ENCODE measurements at places on chromosomes 2 and 18. TPM values are rescaled to one million over a fixed set of nuclear protein-coding genes. Genes with fewer than 3 reads are reported as not detected.

ARMC9 gene
- total RNA-seq: 128 TPM

NT5DC4 gene
- not detected for total RNA-seq

IL36RN gene
- total RNA-seq: not detected

TMEM37 gene
- 2.8 TPM for total RNA-seq

IL1F10 gene
- not detected for total RNA-seq

AP1S3 gene
- total RNA-seq: 0.40 TPM

SALL3 gene
- not detected for total RNA-seq

AGXT gene
- total RNA-seq: not detected

CRYBA2 gene
- not detected for total RNA-seq

ICA1L gene
- total RNA-seq: 9.6 TPM

HADHB gene
- total RNA-seq: 163 TPM

RIF1 gene
- total RNA-seq: 31.0 TPM

CFC1 gene
- not detected for total RNA-seq

USP34 gene
- total RNA-seq: 127 TPM

NDC80 gene
- 0.57 TPM for total RNA-seq

DSG2 gene
- 3.6 TPM for total RNA-seq

TANK gene
- total RNA-seq: 76.1 TPM

GRCh38 chr2:42925742-42926433, 133.5 kb upstream of the HAAO start:
- no peak for DNase-seq

- no peak for DNase-seq
Measured at GRCh38 chr18:78138983-78139496, 840.6 kb upstream of the SALL3 start.

- peak; percentile 60 for DNase-seq
Measured at GRCh38 chr2:217365656-217366055, 505.8 kb upstream of the TNP1 start.

- DNase-seq: no peak
Measured at GRCh38 chr2:215697003-215697402, 261.1 kb upstream of the FN1 start.

- DNase-seq: no peak
Measured at GRCh38 chr2:218871345-218872302, 9.0 kb upstream of the WNT10A start.

DNA sequence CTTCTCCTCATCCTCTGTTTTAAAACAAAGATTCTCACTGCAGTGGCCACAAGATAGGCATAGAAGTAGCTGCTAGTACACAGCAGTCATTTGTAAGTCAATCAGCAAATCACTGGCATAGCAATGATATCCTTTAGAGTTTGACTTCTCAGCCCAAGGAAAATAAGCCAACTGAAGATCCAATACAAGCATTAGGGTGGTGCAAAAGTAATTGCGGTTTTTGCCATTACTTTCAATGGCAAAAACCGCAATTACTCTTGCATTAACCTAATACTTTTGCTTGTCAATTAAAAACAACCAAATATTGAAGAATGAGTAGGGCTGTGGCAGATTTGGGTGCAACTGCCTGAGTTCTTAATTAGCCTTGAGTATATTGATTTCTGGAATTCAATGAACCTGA, 2.8 kb downstream of the G6PC2 start:
- DNase-seq: no peak

DNA sequence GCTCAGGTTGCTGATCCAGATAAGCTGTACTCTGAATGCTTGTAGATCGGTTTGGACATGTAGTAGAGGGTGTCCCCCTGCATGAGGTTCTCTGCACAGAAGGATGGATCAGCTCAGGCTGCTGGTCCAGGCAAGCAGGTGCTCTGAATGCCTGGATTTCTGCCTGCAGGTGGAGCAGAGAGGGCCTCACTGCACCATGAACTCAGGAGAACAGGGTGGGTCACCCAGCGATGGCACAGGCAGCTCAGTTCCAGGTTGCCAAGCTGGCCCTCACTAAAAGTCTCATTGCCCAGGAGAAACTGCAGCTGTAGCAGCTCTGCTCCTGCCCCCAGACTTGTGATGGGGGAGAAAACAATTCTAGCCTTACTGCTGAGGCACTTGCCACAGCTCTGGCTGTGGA, 491.8 kb downstream of the XIRP2 start:
- no peak for DNase-seq

- DNase-seq: no peak
Measured at GRCh38 chr2:190327867-190328572, 8.4 kb upstream of the HIBCH start.

DNA sequence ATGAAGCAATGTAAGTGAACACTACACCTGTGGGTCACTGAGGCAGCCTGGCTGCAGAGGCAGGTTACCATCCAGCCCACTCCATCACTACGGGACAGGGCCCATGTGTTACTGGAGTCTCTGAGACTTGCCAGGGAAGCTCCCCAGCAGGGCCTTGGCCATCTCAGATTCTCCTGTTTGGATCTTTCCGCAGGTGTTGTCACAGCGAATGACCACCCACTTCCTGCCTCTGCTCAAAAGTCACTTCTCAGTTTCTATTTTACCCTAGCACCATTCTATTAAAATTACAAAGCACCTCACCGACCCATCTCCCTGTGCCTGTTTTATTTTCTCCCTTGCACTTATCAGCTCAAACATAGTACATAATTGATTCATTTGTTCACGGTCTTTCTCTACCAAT, 34.5 kb upstream of the L3MBTL4 start:
- DNase-seq: no peak

- no peak for DNase-seq
Measured at GRCh38 chr2:132627536-132627935, 42.5 kb downstream of the LYPD1 start.

- no peak for DNase-seq
Measured at GRCh38 chr2:74259733-74260132, 61.3 kb downstream of the MTHFD2 start.

DNA sequence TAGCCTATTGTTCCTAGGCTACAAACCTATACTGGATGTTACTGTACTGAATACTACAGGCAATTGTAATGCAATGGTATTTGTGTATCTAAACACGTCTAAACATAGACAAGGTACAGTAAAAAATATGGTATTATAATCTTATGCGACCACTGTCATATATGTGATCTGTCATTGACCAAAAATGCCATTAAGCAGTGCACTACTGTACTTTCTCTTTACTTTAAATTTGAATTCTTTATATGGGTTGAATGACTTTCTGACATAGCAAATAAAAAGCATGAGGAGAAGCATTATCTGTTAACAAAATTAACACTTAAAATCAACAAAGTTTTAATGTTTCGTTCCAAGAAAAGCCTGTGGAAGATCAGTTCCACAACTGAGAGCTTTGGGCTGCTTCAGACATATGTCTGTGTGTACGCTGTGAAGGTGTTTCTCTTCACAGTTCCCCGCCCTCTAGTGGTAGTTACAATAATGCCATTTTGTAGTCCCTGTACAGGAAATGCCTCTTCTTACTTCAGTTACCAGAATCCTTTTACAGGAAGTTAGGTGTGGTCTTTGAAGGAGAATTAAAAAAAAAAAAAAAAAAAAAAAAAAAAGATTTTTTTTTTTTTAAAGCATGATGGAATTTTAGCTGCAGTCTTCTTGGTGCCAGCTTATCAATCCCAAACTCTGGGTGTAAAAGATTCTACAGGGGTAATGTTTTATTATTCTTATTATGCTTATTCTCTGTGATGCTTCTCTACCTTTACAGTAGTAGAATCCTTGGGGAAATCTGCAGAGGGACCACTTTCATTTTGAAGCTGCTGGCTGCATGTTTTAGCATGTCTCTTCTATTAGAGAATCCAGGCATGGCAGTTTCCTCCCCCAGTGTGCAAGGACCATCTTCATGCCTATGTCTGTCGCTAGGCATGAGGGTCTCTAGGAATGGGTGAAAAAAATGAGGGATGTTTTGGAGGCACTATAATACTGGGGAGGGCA, 54.5 kb downstream of the SCN2A start:
- no peak for DNase-seq

DNA sequence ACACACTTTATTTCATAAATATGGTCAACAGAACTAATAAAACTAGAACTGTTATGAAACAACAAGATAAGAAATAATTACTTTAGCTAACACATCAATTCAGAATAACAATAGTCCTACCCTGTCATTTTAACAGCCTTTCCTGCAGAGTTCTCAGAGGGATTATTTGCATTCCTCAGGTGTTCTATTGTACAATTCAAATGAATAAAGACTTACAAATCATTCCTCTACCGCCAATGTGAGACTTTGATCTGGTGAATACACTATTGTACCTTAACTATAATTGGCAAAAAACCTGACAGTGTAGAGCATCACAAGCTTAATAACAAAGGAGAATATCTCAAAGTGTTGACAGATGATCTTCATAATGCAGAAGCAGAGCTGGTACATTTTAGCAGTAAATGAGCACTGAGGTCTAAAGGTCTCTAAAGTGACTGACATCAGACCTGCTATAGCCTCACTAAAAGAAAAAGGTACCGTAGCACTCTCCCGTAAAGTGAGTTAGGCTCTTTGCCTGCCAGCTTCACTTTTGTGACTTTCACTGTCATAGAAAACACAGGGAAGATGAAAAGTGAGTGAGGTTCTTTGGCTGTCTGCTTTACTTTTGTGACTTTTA, 118.8 kb upstream of the SP3 start:
- DNase-seq: no peak

- DNase-seq: no peak
Measured at GRCh38 chr2:195861821-195862220, 204.8 kb downstream of the SLC39A10 start.

DNA sequence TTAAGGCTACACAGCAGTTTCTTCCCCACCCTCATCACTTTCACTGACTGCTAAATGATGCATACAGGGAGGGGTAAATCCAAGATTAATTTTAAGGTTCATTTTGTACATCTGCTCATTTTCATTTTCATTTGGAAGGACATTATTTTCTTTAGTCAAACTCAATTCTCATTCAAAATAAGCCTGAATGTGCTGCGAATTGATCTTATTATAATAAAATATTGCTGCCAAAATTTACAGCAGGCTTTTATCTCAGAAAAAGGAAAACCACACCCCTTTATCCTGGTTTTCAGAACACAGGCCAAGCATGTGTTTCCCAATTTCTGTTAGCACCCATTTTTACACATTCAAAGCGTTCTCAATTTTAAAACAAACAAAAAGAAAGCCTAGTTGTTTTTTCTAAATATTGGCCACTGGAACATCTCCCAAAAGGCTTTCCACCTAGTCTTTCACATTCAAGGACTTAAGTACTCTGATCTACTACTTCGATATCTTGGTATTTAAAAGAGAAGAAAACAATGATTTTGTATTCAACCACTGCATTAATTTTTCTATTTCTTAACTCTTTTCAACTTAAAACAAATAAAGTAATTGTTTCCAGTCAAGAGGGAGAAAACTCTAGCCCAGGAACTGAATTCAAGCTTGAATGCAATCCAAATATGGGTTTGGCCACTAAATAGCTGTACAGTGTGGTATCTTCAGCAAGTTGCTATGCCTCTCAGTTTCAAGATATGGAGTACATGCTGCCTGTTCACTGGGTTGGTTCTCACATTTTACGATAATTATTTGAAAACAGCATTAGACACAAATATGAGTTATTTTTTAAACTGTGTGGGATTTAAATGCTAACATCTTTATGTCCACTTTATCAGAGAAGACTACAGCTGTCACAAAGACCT, 52.5 kb downstream of the CDH2 start:
- no peak for DNase-seq

DNA sequence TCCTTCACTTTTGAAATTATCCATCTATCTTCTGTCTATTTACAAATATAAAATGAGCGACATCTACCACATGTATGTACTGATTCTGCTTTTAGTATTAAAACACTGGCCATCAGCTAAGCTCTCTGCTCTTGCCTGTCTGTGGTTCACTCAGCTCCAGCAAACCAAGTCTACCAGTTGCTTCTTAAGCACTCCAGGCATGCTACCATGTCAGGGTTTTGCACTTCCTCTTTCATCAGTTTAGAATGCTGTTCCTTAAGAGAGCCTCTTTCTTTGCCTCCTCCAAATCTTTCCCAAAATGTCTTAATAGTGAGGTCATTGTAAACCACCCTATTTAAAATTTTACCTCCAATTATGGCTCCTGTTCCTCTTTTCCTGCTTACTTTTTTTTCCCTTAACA, 59.5 kb downstream of the SCN3A start:
- DNase-seq: no peak

DNA sequence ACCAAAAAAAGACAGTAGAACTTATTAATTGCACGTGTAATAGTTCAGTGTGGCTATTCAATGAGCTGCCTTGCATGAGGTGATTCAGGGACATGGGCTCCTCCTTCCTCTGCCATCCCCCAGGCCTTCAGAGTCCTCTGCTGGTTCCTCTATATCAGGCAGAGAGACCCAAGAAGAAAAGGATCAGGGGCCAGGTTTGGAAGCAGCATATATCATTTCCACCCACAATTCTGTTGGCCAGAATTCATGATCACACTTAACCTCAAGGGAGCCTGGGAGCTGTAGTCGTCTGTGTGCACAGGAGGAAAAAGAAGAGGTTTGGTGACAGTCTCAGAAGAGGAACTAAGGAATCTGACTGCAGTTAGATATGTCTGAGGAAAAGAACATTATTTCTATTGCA, 114.0 kb upstream of the GLS start:
- DNase-seq: no peak

- no peak for DNase-seq
Measured at GRCh38 chr18:34121200-34121721, 103.5 kb downstream of the NOL4 start.

DNA sequence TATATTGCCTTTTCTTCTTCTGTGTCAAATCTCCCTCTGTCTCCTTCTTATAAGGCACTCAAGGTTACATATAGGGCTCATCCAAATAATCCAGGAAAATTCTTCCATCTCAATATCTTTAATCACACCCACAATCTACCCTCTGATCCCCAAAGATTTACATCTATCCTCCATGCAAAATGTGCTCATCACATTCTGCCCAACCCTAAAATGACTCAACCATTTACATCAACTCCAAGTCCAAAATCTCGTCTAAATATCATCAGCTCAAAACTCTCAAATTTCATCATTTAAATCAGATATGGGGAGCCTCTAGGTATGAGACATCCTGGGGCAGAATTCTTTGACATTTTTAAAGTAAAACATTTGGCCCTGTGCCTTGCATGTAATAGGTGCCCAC, 1349.8 kb downstream of the SUCLG1 start:
- DNase-seq: no peak

- DNase-seq: no peak
Measured at GRCh38 chr18:74840492-74841167, 243.0 kb downstream of the ZNF407 start.

GRCh38 chr2:23137166-23137565, 247.8 kb upstream of the KLHL29 start:
- no peak for DNase-seq

- DNase-seq: no peak
Measured at GRCh38 chr2:138182937-138183312, 218.7 kb downstream of the HNMT start.

- DNase-seq: peak; percentile 62
Measured at GRCh38 chr2:99898336-99899048, 243.9 kb downstream of the AFF3 start.

- DNase-seq: no peak
Measured at GRCh38 chr2:38560092-38560491, 42.6 kb downstream of the HNRNPLL start.

GRCh38 chr18:67726882-67727281, 210.4 kb upstream of the DSEL start:
- no peak for DNase-seq
